ENCODE measurements at places on chromosomes 12 and 14. TPM values are rescaled to one million over a fixed set of nuclear protein-coding genes. Genes with fewer than 3 reads are reported as not detected.

DNA sequence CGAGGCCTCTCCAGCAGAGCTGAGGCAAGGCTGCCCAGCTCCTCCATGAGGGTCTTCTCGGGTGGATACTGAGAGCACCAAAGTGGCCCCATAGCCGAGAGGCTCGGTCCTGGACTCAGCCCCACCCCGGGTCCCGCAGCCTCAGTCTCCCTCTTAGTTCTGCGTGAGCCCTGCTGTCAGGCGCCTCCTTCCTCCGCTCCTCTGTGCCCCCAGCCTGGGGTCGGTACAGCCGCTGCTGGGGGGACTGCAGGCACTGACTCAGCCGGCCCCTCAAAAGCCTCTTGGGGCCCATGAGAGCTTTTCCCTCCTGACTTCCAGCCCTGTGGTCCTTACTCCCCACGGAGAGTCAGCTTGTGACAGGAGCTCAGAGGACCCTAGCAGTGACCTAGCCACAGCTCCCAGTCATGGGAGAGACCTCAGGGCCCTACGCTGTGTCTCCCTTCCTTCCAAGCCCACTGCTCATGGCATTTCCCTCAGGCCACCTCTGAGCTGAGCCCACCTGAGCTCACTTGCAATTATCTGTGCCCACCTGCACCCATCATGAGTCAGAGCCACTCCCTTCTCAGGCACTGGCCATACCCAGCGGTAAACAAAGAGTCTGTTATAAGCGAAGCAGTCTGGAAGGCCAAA is 295.0 kb upstream of the RTL1 start:
- DNase-seq: no peak

DNA sequence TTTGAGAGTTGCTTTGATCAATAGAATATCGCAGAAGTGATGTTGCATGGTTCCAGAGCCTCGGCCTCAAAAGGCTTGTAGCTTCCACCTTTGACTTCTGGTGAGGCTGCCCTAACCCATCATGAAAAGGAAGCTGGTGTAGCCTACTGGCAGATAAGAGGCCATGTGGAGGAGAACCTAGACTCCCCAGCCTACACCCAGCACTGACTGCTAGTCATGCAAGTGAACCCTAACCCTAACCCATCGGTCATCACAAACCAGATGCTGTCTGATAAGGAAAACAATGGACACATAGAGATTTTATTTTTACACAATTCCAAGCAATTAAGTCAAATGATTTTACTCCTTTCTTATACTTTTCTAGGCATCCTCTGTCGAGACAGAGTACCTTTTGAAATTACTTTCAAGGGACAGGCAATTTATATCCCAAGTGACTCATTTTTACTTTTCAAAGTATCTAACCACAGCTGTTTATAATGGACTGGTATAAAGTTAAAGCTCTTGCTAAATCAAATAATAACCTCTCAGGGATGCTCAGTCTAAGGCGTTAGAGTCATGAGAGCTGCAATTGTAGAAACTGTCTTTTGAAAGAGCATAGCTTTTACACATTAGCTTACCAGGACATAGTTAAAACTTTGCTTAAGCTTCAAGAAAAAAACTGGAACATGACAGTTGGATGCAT is 17.6 kb downstream of the PTPRB start:
- DNase-seq: no peak

DNA sequence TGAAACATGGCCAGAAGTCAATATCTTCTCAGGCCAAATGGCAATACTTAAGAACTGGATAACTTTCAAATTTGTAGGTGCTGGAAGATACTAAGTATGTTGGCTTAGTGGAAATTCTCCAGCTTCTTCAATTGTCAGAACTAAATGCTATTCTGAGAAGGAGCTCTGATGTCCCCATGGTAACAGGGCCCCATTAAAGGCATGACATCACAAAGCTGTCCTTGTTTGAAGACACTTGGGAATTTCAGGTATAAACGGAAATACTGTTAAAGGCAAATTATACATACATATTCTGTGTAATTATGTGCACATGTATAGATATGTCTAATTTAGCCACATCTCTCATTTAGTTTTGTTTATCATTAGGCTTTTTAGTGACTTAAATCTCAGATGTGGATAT is 210.0 kb upstream of the SEL1L start:
- DNase-seq: no peak

DNA sequence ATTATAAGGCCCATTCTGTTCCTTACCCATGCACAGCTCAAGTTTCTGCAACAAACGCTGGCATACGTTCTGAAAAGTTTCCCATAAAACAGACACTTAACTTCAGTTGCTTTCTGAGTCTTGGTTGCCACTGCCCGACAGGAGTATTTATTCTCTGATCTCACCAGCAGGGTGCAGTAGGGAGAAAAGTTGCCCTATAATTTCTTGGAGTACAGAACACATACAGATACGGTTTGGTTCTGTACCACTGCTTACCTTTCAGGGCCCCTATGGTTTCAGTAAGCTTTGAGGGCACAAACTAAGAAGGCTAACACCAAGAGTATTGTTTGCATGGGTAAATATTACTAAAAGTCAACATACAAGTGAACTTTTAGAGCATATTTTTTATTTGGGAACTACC is 77.9 kb downstream of the SPATA7 start:
- DNase-seq: no peak

GRCh38 chr14:94466706-94467370 is 9.2 kb downstream of the SERPINA9 start:
- no peak for DNase-seq

GRCh38 chr14:69034612-69035262 is 55.6 kb upstream of the ACTN1 start:
- DNase-seq: no peak

GRCh38 chr14:93133464-93133863 is 17.7 kb upstream of the ITPK1 start:
- no peak for DNase-seq

- no peak for DNase-seq
Measured at GRCh38 chr14:56964895-56965294, 154.6 kb upstream of the OTX2 start.

DNA sequence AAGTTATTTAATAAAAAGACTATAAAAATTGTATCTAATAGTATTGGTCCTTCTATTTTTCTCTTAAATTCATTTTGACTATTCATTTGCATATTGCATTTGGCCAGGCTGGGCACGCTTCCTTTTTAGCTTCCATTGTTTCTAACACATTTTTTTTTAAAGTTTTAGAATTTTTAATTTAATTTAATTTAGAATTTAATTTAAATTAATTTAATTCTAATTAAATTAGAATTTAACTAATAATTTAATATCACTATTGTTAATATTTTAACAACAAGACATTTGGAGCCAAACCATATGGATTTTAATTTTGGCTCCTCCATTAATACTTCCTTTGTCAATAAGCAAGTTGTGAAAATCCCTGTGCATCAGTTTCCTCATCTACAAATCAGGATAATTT is 856.9 kb upstream of the SEL1L start:
- no peak for DNase-seq

DNA sequence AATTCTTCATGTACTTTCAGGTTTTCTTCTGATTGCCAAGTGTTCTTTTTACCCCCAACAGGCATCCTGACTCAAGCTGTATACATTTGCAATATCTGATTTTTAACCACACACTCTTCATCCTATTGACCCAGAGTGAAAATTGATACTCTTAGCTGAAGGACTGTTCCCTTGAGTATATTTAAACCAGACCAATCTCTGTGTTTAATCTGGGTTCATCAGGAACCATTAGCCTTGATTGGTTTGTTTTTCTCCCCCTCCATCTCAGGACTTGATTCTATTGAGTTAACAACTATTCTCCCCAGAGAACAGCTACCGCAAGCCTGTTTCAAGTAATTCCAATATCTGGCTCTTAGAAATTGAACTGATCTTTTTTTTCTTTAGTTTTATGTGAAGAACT is 222.3 kb upstream of the NOVA1 start:
- DNase-seq: no peak

DNA sequence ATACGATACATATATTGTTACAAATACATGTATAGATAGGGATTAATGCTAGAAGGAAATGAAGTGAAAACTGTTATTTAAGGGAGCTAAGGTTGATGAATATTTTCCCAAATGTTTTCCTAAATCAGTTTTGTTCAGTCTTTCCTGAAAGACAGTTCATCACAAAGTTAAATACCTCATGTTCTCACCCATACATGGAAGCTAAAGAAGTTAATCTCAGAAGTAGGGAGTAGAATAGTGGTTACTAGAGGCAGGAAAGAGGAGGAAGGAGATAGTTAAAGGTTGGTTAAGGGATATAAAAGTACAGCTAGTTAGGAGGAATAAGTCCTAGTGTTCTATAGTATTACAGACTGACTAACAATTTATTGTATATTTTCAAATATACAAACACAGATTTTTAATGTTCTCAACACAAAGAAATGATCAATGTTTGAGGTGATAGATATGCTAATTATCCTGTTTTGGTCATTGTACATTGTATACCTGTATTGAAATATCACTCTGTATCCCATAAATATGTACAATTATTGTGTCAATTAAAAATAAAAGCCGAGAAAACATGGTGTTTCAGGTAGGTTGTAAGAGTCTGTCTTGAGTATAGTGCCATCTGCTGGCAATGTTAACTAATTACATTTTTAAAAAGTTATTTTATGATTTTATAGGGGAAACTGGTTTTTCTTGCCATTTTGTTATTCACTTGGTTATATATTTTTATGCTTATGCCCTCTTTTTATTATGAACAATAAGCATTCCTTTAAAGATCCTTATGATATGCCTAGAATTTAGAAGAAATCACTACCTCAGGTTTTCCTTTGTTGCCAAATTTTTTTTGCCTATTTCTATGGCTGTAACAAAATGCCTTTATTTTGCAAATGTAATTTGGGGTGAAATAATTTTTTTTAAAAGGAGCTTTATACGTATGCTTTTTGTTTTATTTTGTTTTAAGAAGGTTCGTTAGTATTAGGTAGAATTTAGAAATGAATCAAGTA is 26.9 kb downstream of the ZDHHC17 start:
- DNase-seq: no peak

TMEM132C gene
- total RNA-seq: not detected

ERP29 gene
- 124 TPM for total RNA-seq

NTN4 gene
- 7.6 TPM for total RNA-seq

IL26 gene
- not detected for total RNA-seq

ZBTB1 gene
- total RNA-seq: 137 TPM

NR4A1 gene
- total RNA-seq: 79.2 TPM
